ENCODE measurements at places on chromosomes 7 and 10.

- no peak for DNase-seq
Measured at GRCh38 chr7:117011419-117012260, 58.3 kb downstream of the ST7 start.

GRCh38 chr7:139249179-139249810 lies 18.3 kb downstream of the UBN2 start:
- no peak for DNase-seq

DNA sequence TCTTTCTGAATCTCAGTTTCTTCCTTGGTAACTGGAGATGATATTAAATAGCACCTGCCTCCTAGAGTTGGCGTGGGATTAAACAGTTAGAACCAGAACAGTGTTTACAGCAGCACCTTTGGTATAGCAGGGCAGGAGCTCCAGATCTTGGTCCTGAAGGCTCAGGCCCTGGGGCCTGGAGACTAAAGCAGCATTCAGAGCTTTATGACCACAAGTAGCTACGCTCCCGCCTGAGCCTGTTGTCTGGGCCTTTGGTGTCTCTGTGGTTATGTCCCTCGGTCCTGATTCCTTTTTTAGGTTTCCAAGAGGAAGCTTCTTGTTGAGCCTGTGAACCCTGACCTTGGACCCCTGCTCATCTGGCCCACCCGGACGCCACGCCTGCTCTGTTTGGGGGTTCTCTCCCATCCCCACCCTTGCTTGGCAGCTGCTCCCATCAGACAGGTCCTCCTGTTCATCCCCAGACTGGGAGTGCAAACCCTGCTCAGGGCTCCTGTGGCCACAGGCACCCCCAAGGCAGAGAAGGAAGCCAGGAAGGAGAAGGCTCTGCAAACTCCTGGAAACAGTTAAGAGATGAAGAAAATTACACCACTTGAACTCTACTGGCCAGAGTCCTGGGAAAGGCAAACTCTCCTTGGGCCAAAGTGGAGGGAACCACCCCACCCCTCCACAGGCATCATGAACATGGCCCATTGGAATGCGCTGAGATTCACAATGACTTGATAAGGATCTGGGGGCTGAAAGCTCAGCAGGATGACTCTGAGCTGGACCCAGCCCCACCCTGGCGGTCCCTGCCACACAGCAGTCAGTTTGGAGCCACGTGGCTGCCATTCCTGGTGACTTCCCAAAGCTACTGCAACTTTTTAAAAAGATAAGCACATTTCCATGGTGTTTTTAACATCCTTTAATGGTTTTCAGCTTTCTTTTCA lies 50.1 kb upstream of the TMEM72 start:
- no peak for DNase-seq

DNA sequence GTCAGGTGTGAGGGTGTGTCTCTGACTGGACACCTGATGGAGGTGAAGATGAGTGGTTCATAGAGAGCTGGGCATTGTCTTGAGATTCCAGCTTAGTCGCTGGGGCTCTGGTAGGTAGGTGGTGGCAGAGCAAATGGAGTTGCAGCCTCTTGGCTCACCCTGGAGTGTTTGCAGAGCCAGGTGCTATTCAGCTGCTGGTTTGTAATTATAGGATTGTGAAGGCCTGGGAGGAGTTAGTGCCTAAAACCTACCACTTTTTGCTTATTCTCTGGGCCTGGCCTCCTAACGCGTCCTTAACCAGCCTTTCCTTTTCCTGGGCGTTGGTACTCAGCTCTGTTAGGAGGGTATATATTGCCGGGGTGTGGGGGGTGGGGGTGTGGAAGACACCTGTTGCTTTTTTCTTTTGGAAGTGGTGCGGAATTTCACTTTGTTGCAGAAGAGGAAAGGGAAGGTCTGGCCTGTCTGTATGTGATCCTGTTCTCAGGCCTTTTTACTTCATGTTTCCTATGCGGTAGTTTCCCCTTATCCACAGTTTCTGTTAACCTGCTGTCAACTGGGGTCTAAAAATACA lies 3.2 kb downstream of the PPRC1 start:
- DNase-seq, result no peak
